Activated gamma-delta T cell treated with anti-CD3 and anti-CD28 coated beads, Interleukin-2, amount 50 U/mL, for 16 hours (primary cell): ENCODE measurements at places on chromosomes 3 and 15.
A peak's percentile ranks its signal among the peaks of the same experiment; 100 is the strongest.

- DNase-seq, result no peak
Observed at GRCh38 chr3:52385157-52385556, 59.7 kb downstream of the SEMA3G start.

- DNase-seq, result peak; percentile 67
Observed at GRCh38 chr15:64883997-64884511, 27.6 kb upstream of the ANKDD1A start.

DNA sequence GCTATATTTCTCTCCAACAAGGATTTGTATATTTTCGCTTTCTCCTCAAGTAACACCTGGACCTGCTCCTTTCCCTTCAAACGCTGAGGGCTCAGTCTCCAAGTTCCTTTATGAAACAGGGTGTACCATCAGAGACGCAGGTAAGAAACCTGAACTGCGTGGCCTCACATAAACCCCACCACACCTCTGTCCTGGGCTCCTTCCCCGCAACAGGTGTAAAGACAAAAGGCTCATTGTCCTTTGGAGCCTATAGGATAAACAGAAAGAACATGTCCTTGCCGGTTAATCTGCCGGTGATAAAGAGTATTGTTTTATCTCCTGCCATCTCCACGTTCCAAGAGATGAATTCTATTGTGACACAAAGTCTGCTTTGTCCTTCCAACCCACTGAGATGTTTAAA, 111.8 kb upstream of the ADAMTS9 start:
- no peak for DNase-seq

GRCh38 chr3:115281697-115282675, 134.9 kb upstream of the ZBTB20 start:
- DNase-seq, result no peak

DNA sequence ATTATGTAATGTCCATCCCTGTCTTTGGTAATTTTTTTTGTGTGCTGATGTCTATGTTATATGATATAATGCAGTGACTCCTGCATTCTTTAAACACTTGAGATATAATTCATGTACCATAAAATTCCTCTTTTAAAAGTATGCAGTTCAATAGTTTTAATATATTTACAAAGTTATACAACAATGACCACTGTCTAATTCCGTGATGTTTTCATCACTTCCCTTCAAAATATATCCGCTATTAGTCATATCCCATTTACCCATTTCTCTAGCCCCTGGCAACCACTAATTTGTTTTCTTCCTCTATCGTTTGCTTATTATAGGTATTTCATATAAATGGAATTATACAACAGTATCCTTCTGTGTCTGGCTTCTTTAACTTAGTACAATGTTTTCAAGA, 64.9 kb upstream of the SUCLG2 start:
- DNase-seq, result no peak

- DNase-seq, result no peak
Observed at GRCh38 chr3:101066711-101067129, 73.5 kb upstream of the ABI3BP start.

GRCh38 chr3:8702560-8702959, 31.0 kb upstream of the CAV3 start:
- no peak for DNase-seq

DNA sequence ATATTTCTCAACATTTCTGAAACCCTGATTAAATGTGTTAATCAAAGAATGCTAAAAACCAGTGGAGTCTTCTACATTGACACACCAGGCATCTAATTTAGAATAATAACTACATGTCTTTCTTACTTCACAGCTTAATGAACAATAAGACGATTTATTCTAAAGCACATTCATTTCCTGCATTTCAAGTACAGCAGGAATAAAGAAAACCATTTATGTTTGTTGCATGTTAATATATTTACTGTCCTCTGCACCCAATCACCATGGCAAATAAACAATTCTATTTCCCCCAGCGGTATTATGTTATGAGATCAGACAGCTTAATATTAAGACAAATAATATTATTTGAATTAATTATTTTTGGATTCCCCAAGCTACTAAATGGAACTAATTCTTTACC, 1336.3 kb upstream of the CADM2 start:
- DNase-seq, result no peak

- no peak for DNase-seq
Observed at GRCh38 chr3:121821421-121822199, 13.2 kb downstream of the IQCB1 start.

- DNase-seq, result no peak
Observed at GRCh38 chr15:25742041-25742730, 120.9 kb downstream of the ATP10A start.

DNA sequence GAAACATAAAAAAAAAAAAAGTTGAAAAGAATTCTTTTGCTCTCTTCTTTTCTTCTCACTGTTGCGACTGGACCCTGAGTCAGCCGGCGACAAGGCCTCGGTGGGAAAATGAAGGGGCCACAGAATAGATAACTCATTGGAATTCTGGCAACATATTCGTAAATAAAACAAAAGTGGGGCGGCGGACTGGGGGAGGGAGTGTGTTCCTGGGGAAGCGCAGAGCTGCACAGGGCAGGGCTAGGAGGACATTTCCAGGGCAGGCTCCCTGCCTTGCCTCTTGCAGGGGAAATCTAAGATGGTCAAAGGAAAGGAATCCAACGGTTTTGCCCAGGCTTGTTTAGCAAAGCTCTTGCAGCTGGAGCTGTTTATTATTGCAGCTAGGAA, 1042.8 kb upstream of the NR2F2 start:
- DNase-seq, result no peak

GRCh38 chr3:12436514-12437220, 47.6 kb upstream of the TSEN2 start:
- DNase-seq, result no peak

DNA sequence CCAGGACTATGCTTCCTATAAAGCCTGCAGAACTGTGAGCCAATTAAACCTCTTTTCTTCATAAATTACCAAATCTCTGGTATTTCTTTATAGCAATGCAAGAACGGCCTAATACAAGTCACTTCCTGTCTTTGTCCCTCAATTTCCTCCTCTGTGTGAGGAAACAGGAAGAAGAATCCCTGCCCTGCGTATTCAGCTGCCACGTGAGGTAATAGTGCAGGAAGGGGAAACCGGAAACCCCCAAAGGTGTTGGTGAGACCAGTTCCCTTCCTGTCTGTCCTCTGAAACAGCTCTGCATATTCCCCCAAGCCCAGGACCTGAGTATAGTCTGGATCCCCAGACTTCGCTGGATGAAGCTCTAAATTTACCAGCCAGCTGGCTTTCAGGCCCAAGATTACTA, 18.1 kb upstream of the PTPN23 start:
- no peak for DNase-seq

DNA sequence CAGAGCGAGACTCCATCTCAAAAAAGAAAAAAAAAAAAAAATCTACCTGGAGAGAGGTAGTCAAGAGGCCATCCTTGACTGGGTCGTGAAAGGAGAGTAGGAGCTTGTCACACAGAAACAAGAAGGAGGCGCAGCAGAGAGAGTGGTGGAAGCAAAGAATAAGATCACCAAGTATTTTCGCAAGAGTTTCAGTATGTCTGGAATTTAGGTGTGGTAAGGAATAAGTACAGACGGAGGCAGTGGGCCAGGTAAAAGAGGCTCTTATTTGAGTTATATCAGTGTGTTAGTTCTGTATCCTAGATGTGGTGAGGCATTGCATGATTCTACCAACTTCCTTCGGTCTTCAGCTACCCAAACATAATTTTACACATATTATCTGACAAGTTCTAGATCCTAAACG, 14.6 kb upstream of the ATP10A start:
- DNase-seq, result no peak

DNA sequence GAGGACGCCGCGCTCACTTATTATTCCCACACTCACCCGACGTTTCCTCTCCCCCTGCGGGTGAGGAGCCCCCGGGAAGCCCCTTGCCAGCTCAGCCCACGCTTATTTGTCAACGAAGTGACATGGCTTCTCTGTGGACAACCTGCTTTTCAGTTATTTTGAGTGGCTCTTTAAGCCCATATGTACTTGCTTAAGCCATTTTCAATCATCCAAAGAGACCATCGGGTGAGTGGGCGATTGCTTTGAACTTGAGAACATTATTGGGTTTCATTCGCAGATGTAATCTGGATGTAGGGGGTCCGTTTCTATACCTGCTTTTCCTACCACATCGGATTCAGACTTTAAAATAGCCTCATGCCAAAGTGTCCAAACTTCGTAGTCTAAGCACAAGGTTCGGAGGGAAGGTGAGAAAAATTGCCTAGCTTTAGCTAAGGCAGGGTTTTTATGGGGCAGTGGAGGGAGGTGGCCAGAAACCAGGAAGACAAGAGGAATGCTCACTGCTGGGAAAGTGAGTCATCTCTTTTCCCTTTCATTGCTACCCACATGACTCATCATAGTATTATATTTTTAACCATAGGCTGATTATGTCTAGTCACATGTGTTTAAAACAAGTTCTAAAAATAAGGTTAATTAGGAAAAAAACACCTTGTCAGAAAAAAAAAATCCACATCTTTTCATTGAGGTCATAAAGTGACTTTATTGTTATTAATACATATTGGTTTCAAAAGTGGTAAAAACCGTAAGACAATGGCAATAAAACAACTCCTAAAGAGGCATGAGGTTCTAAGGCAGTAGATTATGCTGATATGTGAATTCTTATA, 773.1 kb upstream of the NR2F2 start:
- no peak for DNase-seq

DNA sequence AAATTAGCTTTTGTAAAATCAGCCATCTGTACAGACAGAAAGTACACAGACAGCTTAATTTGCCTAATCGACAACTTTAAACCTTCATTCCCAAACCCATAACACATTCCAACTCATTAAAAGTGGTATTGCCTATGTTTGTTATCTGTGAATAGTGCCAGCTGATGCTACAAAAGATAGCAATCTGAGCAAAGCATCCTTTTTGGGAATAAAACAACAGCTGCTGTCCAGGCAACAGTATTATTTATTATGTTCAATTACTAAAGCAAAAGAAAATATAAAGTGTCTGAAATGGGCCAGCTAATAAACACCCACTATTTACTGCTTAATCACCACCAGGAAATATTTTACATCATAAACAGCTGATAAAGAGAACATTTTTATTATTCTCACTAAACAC, 134.8 kb upstream of the ABI3BP start:
- no peak for DNase-seq

GRCh38 chr15:74635228-74635627, 19.6 kb downstream of the CLK3 start:
- DNase-seq, result peak; percentile 57

GRCh38 chr15:96737408-96737807, 406.9 kb downstream of the NR2F2 start:
- no peak for DNase-seq

GRCh38 chr3:25427942-25428788, at the start of gene RARB:
TSS of gene RARB (plus strand) at chr3:25428263. CDS start at chr3:25428732, 469 bp downstream.
- DNase-seq, result no peak
